ENCODE measurements at places on chromosomes 11 and 22.

DNA sequence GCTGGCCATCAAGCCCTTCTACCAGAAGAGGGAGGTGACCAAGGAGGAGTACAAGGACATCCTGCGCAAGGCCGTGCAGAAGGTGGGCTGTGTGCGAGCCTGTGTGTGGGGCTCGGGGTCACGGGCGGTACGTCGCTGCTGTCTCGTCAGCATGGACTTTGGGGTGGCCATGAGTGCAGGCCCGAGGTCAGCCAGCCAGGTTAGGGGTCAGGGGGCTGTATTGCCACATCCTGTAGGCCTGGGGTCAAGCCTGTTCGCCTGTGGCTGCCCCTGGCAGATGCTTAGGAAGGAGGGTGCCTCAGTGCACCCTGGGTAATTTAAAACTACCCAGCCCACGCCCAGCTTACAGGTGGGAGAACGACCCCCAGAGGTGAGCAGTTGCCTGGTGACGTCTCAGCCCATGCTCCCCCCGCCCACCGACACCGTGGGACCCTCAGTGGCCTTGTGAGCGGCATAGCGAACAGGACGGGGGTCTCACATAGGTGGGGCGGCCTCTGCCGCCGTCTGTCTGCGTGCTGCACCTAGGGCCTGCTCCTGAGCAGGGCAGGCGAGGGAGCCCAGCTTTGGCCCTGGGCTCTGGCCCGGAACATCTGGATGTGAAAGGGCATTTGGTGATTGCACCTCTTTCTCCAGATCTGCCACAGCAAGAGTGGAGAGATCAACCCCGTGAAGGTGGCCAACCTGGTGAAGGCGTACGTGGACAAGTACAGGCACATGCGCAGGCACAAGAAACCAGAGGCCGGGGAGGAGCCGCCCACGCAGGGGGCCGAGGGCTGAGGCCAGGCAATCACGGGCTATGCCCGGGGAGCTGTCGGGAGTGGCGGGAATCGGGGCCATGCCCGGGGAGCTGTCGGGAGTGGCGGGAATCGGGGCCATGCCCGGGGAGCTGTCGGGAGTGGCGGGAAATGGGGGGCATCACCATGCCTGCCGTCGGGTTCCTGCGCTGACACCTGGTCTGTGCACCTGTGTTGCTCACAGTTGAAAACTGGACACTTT lies 4.5 kb downstream of the IRF7 start:
- no peak for DNase-seq

- no peak for DNase-seq
Measured at GRCh38 chr11:132601875-132602274, 930.4 kb downstream of the OPCML start.

- DNase-seq: no peak
Measured at GRCh38 chr11:133715602-133716001, 129.7 kb downstream of the SPATA19 start.

GRCh38 chr22:49321477-49322055 lies 506.1 kb downstream of the BRD1 start:
- DNase-seq: no peak

DNA sequence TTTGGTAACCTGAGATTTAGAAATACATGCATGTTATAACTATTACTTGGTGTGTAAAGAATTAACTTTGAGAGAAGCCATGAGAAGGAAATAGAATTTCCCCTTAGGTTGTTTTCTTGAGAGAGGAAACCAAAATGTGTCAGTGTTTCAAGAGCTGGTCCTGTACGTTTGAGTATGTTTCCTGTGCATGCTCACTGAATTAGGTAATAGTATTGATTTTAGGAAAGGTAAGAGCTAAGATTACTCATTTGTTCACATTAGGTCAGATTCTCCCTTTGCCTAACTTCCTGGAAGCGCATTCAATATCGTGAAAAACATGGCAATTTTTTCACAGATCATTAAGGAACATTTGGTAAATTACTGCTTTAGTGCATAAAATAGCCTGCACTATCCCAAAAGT lies 49.3 kb upstream of the RDX start:
- peak; percentile 25 for DNase-seq

GRCh38 chr11:9720290-9720630 lies 56.4 kb downstream of the SWAP70 start:
- peak; percentile 56 for DNase-seq

GRCh38 chr11:19935507-19935906 lies 222.9 kb downstream of the NAV2 start:
- no peak for DNase-seq

DNA sequence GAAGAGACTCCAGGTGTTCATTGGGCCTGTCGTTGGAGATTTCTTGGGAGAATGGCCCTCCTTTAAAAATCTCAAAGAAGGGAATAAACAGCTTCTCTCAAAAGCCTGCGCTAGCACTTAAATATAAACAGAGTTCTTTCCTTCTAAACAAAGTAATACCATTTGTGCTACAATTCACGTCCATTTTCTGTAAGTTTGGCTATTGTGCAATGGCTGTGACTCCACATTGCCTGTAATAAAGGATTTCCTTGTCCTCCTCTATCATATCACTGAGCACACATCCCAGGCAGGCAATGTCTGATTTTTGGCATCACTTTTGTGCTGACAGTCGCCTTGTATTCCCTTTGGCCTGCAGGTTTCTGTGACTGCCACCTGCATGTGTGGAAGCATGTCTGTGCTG lies 4.9 kb upstream of the ADAMTS8 start:
- DNase-seq: no peak

GRCh38 chr11:128480665-128481064 lies 106.7 kb downstream of the ETS1 start:
- no peak for DNase-seq

- peak; percentile 31 for DNase-seq
Measured at GRCh38 chr11:16738947-16739815, 734 bp downstream of the C11orf58 start.

DNA sequence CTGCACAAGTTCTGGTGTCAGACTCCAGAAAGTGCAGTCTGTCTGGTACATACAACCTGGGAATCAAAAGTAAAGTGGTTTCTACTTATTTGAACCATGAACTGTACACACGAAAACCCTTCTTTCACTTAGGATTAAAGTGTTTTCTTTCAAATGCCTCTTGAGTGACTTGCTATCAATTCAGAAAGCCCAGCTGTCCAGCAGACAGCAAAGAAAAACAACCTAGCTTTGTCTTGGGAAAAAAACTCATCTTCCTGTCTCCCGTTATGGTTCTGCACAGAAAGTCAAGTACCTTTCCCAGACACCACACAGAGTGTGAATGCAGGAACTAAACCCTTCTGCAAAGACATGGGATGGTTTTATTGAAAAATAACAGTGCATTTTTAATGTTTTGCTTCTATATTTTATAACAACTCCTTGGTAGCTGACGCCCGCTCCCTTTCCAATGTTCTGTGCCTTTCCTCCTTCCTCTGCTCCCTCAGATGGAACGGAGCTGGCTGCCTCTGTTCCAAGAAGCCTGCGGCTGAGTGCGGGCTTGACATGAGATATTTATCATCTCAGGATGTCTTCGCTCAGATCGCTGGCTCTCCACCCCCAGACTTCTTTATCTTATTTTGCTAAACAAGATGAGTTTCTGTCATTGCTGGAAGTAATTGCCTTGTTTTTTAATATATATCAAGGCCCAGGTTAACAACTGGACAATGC lies 322.3 kb upstream of the B3GAT1 start:
- DNase-seq: no peak

GRCh38 chr22:27331526-27332281 lies 469.9 kb downstream of the MN1 start:
- DNase-seq: peak; percentile 67

GRCh38 chr22:26842103-26842502 lies 184.7 kb downstream of the MIAT start:
- no peak for DNase-seq

DNA sequence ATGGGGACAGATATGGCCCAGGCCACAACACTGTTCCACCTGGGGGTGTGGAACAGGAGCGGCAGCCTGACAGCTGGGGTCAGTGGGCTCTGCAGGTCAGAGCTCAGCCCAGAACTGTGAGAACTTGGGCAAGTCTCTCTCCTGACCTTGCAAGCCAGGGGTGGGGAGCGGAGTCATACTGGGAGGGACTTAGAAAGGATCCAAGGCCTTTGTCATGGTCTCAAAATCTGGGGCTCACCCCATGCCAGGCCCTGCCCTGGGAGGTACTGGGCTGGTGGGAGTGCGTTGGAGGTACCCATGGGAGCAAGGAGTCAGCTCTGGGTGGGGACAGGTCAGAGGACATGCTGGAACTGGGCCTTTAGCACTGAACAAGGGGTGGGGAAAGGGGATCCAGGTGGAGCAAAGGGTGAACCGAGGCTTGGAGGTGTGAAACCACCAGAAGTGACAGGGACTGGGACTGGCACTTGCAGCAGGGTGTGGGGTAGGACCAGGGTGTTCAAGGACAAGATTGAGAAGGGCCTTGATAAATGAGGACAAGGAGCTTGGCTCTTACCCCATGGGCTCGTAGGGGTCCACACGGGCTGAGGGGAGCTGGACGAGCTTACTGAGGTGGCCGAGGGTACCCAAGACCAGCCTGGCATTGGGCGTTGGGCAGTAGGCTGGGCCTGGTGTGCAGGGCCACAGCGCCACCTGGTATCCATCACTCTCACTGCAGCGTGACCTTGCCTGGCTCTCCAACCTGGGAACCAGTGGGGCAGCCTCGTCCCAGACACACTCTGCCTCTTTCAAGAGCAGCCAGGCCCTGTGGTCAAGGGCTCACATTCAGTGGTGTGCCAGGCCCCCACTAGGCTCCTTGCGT lies 7.4 kb upstream of the PMM1 start:
- DNase-seq: peak; percentile 44

DNA sequence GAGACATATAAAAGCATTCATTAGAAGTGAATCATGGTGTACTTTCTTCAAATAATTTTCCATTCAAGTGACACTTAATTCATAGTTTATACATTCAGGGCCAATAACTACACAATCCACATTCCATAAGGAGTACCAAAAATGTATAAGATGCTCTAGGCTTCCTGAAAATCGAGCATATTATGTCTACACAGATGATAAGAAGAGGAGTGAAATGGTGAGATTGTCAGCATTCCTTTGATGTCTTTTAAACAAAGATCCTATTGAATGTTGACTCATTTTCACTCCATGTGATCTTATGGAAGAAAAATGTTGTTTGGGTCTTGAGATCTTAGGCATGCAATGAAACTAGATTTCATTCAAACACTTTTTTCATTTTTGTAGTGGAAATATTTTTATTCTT lies 843.2 kb downstream of the KCNA4 start:
- DNase-seq: no peak

- no peak for DNase-seq
Measured at GRCh38 chr22:40979198-40979597, 28.0 kb downstream of the RBX1 start.

Measured in common myeloid progenitor, CD34-positive (primary cell).